ENCODE measurements at places on chromosomes 3 and 15.
A peak's percentile ranks its signal among the peaks of the same experiment; 100 is the strongest.

GRCh38 chr3:10674578-10674977 is 141.4 kb upstream of the SLC6A11 start:
- DNase-seq: no peak

- no peak for DNase-seq
These were observed 14.9 kb downstream of the SOX2 start for GRCh38 chr3:181726351-181727330.

- no peak for DNase-seq
These were observed 682.8 kb upstream of the ARPP21 start for GRCh38 chr3:34956511-34956910.

DNA sequence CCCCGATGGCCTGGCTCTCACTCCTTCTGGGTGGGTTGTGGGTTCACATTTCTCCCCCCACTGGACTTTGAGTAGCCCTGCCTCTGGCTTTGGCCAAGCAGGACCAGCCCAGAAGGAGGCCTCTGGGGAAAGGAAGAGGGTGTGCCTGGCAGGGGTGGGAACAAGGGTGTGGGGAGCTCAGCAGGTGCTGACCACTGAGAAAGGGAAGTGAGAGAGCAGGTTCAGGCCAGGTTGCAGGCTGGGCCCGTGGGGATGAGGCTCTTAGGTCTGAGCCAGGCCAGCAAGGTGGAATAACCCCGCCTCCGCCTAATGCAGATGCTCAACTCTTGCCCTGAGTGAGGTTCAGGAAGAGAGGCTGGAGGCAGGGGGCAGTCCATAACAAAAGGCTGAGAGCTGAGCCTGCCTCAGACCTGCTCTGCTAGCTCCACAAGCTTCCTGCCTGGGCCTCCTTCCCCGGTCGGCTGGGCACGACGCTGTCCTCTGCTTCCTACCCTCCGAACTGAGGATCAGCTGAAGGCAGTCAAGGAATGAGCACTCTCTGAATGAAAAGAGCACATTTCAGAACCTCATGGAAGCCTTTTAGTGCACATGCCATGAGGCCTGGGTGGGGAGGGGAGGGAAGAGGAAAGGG is 82.7 kb downstream of the TLE3 start:
- DNase-seq: no peak

GRCh38 chr3:5092018-5092417 is 30.1 kb upstream of the ARL8B start:
- DNase-seq: no peak

DNA sequence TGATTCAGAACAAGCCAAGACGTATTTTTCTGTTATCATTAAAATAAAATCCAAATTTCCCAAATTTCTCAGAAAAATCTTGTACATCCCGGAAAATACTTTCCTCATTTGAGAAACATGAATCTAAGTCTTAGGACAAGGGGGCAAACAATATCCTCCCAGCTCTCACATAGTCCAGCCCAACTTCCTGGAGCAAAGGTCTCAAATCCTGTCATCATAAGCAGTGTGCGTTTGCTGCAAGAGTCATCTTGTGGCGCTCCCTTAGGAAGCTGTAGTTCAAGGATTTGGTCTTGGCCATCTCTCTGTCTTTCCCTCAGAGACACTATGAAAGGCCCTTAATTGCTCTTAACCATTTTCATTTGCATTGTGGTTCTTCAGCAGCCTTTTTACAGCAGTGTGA is 57.5 kb upstream of the GSK3B start:
- no peak for DNase-seq

DNA sequence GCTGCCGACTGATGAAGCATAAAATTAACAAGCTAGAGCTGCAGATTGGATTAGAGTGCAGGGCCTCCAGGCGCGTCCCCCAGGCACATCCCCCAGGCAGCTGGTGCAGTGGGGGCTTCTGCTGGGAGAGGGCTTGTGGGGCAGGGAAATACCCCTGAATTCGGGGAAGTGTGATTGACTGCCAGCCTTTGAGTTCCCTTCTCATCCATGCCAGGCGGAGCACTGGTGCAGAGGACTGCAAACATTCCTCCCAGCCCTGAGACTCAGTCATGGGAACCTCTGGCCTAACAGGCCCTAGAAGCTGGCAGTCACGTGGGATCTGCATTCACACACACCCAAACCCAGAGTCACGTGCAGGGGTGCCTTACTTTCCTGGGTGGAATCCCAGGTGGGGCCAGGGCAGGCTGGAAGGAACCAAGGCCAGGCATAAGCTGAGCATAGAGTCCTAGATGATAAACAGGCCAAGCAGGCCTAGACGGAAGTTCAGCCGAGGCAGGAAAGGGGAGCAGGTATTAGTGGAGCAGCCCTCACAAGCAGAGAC is 46.2 kb upstream of the SEC22A start:
- no peak for DNase-seq

DNA sequence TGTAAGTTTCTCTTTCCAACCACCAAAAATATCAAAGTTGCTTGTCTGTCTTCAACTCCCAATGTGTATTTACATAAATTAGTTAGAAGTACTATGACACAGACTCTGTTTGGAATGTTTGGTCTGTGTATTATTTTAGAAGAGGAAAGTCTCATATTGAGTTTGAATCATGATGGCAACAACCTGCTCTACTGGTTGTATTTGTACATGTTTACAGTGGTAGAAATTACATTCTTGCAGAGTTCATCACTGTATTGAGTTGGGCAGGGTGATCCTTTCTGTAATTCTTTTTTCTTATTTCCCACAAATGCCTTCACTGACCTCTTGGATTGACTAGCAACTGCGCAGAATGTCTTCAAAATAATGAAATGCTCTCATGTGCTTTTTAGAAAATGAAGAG is 149.6 kb downstream of the CHL1 start:
- DNase-seq: no peak

- DNase-seq: no peak
These were observed 11.3 kb upstream of the ARHGEF3 start for GRCh38 chr3:56812754-56813652.

GRCh38 chr3:71984843-71985613 is 200.1 kb upstream of the PROK2 start:
- peak; percentile 70 for DNase-seq

- no peak for DNase-seq
These were observed 244.5 kb downstream of the FGF12 start for GRCh38 chr3:192482809-192483208.

- no peak for DNase-seq
These were observed 13.1 kb upstream of the SLC26A6 start for GRCh38 chr3:48648188-48648850.

DNA sequence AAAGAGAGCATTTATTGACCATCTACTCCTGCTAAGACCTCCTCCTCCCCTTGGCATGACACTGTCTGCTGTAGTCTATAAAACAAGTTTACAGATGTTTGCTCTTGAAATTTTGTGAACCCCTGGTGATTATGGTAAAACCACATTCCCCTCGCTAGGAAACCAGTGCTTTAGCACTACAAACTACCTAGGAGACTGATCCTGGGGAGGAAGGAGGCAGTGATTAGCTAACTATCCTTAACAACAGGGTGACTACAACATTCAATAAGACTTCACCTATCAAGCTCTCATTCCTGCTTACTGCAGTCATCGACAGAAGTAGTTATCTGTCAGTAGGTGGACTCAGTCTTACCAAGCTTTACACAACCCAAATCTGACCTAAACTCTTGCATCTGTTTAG is 371.3 kb downstream of the TUSC7 start:
- no peak for DNase-seq

GRCh38 chr15:99343881-99344551 is 92.7 kb downstream of the LRRC28 start:
- peak; percentile 57 for DNase-seq

DNA sequence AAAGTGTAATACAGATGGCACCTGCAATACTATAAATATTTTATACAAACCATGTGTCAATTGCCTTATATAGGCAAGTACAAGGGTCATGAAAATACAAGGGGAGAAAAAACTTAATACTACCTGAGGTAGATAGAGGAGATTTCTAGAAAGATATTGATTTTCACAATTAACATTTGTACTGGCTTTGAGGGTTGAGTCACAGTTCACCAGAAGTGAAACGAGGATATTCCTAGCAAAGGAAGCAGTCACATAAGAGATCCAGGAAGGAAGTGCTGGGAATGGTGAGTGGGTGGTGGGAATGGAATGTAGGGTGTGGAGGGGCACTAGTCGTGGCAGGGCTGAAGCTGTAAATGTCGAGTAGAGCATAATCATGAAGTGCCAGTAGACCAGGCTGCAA is 108.7 kb downstream of the P2RY1 start:
- no peak for DNase-seq

GRCh38 chr3:98731720-98732285 is 31.3 kb upstream of the ST3GAL6 start:
- no peak for DNase-seq

DNA sequence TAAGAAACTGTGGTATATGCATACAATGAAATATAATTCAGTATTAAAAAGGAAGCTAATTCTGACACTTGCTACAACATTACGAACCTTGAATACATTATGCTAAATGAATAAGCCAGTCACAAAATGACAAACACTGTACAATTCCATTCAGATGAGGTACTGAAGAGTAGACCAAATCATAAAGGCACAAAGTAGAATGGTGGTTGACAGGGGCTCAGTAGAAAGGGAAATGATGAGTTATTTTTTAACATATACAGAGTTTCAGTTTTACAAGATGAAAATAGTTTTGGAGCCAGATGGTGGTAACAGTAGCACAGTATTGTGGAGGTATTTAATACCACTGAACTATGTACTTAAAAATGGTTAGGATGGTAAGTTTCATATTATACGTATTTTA is 254.6 kb upstream of the RBMS3 start:
- no peak for DNase-seq

- no peak for DNase-seq
These were observed 13.9 kb downstream of the RASGRF1 start for GRCh38 chr15:79076661-79077060.

DNA sequence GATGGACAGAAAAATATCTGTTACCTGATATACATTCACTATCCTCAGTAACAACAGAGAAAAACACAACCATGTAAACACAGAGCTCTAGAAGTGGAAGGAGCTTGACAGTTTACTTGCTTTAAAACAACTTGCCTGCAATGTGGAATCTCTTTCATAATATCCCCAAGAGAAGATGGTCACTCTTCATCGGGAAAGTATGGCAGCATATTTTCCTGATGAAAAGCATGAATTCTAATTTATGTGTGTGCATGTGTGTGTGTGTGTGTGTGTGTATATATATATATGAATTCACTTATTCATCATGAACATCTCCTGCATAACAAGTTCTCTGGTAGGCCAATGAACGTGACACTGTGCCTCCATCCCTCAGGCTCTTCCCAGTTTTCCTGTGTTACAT is 81.2 kb downstream of the EFL1 start:
- no peak for DNase-seq

DNA sequence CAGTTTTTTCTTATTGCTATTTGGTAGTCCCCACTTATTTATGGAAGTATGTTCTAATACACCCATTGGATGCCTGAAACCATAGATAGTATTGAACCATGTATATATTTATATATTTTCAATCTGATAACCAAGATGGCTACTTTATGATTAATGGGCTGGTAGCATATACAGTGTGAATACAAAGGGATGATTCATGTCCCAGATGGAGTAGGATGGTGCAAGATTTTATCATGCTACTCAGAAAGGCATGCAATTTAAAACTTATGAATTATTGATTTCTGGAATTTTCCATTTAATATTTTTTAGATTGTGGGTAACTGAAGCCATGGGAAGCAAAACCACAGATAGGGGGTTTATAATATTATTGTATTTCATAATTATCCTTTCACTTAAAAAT is 35.2 kb downstream of the AP4E1 start:
- DNase-seq: no peak

DNA sequence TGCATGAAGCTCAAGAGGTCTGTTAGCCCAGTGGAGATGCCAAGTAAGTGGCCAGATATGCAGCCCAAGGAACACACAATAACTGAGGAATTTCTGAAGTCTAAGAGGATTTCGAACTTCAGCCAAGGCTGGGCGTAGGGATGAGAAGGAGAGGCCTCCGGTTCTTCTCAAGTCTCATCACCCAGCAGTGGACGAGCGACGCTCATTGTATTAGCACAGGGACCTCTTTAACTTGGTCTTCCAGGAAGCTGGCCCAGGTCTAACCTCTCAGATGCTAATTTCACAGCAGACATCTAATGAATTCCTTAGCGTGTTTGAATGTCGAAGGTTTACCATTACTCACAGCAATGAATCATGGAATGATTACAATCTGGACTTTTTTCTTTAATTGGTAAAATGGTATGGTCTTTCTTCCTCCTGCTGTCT is 85.0 kb downstream of the HES1 start:
- DNase-seq: no peak

DNA sequence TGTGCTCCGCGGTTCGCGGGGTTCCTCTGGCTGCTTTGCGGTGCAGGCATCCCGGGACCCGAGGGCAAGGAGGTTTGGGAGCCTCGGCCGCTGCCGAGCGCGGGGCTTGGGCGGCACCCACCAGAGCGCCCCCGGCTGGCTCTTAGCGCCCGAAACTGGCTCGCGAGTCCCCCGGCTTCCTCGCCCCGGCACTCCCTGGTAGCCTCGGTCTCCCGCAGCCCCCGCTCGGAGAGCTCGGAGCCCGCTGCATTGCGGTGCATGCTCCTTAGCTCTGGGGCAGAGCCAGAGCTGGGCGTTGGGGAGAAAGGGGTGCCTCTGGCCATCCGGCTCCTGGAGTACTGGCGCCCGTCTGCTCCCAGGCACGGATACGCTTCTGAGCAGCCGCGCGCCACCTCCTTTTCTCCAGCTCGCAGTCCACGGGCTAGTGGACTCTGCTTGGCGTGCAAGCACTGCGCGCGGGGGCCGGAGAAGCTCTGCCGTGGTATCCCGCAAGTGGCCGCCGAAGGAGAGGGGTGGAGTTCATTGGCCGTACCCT is 753 bp downstream of the EPHB1 start:
- DNase-seq: no peak

GRCh38 chr3:18716821-18717220 is 291.7 kb upstream of the SATB1 start:
- no peak for DNase-seq

- no peak for DNase-seq
These were observed 13.3 kb downstream of the STAC start for GRCh38 chr3:36393563-36393962.

GRCh38 chr15:95793231-95793630 is 537.3 kb upstream of the NR2F2 start:
- no peak for DNase-seq

GRCh38 chr15:64466408-64467141 is 6.2 kb downstream of the ZNF609 start:
- DNase-seq: no peak

DNA sequence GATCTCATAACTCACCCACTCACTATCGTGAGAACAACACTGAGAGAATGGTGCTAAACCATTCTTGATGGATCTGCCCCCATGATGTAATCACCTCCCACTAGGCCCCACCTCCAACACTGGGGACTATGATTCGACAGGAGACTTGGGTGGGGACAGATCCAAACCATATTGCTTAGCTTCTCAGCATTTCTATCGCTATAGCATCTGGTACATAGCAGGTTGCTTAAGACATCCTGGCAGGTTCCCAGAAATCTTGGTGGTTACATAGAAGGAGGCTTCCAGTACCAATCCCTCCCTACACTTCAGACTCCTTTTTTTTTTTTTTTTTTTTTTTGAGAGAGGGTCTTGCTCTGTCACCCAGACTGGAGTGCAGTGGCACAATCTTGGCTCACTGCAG is 487.8 kb downstream of the EDEM1 start:
- no peak for DNase-seq
